ENCODE measurements at places on chromosomes 3 and 15. TPM values are rescaled to one million over a fixed set of nuclear protein-coding genes. Genes with fewer than 3 reads are reported as not detected.

GRCh38 chr15:99202176-99202552 lies 47.2 kb downstream of the TTC23 start:
- DNase-seq: no peak

- DNase-seq: peak; percentile 67
Measured at GRCh38 chr3:35383719-35384555, 255.4 kb upstream of the ARPP21 start.

Gene CTXN2
- 1.00 TPM for total RNA-seq

DNA sequence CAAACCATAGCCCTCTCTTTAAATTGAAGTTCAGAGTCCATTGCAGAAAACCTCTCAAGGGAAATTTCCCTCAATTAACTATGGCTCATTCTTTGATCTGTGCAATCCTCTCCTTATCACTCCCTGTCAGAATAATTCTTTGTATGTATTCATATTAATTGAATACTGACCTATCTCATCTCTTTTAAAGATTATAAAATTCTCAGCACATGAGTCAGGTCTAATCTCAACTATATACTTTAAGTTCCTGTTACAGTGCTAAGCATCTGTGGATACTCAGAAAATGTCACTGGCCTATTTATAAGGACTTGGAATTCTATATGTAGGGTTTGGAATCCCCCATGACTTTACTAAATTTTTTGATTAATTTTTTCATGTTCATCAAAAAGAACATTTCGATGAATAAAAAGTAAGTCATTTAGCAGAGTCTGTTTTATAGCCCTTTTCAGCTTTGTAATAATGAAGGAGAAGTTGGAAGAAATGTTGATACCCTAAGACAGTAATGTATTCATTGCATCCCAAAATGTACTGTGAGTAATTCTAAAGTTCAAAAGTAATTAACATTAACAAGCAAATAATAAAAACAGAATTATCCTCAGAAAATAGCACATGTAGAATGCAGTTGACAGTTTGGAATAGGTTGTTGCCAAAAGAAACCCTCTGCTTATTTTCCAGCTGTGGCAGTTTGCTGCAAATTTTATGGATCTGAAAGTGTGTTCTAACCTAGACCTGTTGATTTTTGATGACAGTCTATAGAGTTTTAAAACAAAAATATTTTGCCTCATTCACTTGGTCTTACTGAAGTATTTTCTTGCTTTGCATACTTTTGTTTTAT lies 503.4 kb upstream of the CBLB start:
- no peak for DNase-seq

Gene CAND2
- total RNA-seq: 18.2 TPM

DNA sequence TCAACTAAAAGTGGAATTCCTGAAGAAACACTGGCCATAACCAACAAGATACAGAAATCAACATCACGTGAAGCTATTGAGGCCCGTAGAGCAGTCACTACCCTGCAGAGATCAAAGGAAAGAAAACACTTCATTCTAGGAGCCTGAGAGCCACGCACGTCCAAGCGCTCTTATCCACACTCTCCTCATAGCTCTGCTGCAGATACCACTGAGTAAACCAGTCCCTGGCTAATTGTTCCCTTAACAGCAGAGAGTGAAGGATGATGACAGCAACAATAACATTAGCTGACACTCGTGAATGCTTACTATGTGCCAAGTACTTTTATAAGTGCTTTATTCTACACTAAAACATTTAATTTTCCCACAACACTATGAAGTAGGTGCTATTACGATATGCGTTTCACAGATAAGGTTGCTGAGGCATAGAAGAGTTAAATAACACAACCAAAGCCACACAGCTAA lies 271.0 kb upstream of the GADL1 start:
- no peak for DNase-seq

Gene GOLGA6L7
- not detected for total RNA-seq

Gene ATP8B4
- total RNA-seq: 15.3 TPM

Gene KY
- total RNA-seq: 2.1 TPM

- no peak for DNase-seq
Measured at GRCh38 chr3:150177673-150178381, 207.1 kb upstream of the PFN2 start.

- no peak for DNase-seq
Measured at GRCh38 chr3:149501524-149501923, 27.0 kb downstream of the TM4SF4 start.

Gene A4GNT
- total RNA-seq: not detected
